ENCODE measurements at places on chromosomes 3 and 15. TPM values are rescaled to one million over a fixed set of nuclear protein-coding genes. Genes with fewer than 3 reads are reported as not detected.

The SLC12A1 gene
- not detected for total RNA-seq

GRCh38 chr3:196502775-196503195 lies 783 bp downstream of the RNF168 start:
- peak; percentile 31 for DNase-seq

DNA sequence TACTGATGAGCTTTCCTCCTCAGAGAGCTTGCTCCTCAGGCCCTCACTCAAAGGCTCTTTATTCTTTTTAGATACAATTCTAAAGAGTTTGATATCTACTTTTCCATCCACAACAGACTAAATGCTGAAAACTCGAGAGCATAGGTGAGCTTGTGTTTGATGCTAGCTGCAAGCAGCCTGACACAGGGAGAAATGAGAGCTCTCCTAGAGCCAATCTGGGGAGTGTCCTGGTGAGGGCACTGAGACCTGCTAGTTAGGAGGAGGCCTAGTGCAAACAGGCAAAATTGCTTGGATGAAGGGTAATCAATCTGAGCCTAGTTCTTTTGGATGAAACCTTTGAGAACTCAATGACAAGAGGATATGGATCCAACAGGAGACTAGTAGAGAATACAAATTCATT lies 300.8 kb downstream of the ZBTB20 start:
- DNase-seq: no peak

The CD80 gene
- 0.54 TPM for total RNA-seq

The CTXN2 gene
- not detected for total RNA-seq
